ENCODE measurements at places on chromosomes 13 and 19.
A peak's percentile ranks its signal among the peaks of the same experiment; 100 is the strongest.

GRCh38 chr13:87536899-87537298 is 134.3 kb upstream of the SLITRK5 start:
- no peak for DNase-seq

DNA sequence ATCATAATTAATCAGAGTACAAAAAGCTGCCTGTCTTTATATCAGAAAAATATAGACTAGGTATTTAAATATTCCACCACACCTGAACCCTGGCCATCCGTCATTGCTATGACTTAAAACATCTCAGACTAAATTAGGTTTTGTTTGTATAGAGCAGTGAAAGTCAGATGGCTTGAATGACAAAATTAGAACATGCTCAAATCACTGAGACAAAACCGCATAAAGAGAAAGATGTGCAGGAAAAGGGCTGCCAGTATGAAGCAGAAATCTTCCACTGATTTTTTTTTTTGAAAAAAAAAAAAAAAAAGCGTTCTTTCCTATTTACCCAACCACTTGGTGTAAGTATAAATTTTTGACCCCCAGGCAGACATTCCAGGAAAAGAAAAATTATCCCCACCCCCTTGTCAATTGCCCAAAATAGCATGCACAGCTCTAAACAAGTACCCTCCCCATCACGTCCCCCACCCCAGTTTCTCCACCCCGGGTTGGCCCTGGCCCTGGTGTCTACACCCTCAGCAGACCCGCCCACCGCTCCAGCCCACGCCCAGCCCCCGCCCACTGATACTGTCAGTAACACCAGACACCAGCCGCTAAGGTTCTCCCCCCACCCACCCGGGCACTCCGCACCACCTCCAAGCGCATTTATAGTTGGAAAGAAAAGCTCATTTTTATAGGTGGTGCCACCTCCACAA is 118.6 kb downstream of the URI1 start:
- DNase-seq: no peak

DNA sequence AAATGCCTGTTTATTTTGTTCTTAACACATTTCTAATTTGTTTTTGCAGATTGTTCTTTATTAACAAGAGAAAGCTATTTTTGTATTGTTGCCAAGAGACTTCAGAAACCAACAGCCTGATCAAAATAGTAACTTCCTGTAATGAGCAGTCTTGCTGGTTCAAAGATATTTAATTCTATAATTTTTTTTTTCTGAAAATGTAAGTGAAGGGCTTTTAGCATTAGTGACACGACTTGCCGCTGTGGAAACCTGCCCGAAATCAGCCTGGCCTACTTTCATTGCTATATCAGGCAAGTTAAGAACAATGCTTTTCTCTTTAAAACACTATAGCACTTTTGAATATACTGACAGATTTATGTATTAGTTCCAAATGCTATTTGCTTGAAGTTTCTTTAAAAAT is 374.3 kb downstream of the EFNB2 start:
- DNase-seq: no peak

DNA sequence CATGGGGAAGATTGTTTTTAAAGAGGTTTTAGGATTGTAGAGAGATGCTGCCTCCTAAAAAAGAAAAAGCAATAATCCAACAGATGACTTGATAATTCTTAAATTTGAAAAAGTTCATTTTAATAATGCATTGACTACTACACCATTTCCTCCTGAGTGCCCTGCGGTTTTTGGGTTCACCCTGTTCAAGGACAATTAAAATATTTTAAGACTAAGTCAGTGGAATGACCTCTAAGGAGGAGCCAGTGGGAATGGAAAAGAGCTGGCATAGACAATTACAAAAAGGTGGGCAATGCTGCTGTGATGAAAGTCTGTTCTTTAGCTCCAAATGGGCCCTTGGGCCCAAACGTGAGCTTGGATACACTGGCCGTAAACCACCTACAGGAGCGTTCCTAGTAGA is 217.8 kb downstream of the LHFPL6 start:
- DNase-seq: no peak

DNA sequence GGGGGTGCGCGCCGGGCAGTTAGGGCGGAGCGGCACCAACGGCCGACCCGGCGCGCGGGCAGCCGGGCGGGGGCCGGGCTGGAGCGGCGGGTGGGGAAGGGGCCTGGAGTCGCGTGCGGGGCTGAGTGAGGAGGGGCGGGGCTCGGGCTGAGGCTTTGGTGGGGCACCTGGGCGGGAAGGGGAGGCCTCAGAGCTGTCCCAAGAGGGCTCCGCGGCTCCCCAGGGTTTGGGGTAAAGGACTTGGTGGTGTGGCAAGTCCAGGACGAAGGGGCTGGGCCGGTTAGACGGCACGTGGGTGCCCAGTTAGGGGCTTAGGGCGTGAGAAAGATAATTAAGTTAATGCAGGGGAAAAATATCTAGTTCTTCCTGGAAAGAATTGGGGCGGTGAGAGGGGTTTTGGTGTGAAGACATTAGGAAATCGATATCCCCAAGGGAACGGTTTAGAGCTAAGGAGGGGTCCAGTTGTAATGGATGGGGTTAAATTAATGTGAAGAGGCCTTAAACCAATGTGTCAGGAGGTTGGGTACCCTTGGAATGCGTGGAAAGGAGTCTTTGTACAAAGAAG is 496 bp downstream of the ZNF574 start:
- no peak for DNase-seq

DNA sequence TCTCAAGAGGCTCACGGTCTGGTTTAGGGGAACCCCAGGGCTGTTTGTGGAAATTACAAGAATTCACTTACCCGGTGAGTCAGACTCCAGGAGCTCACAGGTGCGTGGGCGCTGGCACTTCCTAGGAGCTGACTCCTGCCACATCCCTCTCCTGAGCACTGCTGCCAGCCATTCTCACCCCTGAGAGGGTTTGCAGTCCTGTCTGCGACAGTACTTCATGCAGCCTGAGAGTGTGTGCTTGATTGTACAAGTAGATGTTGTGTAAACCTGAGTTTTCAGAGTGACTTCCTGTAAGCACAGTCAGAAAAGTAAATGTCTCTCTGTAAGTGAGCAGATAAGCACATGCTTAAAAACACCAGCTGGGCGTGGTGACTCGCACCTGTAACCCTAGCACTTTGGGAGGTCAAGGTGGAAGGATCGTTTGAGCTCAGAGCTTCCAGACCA is 8.1 kb downstream of the MRPL4 start:
- DNase-seq: peak; percentile 70

GRCh38 chr19:1457031-1457739 is 7.3 kb downstream of the APC2 start:
- no peak for DNase-seq

Measured in activated naive CD8-positive, alpha-beta T cell treated with anti-CD3 and anti-CD28 coated beads for 36 hours (primary cell).